Left lung (tissue), 14 donors: ENCODE measurements at places on chromosomes 16 and 17. TPM values are rescaled to one million over a fixed set of nuclear protein-coding genes. Genes with fewer than 3 reads are reported as not detected.

Gene AKAP10
- 33.7 TPM for polyA plus RNA-seq

Gene SHISA9
- polyA plus RNA-seq: 0.21 TPM

Gene MYH8
- polyA plus RNA-seq: not detected

Gene NPIPB4
- 160 TPM for polyA plus RNA-seq

Gene OTOP3
- polyA plus RNA-seq: not detected

Gene NOG
- polyA plus RNA-seq: 0.71 TPM

Gene SRR
- polyA plus RNA-seq: 27.0 TPM

Gene TNK1
- 5.9 TPM for polyA plus RNA-seq

Gene ITGAD
- 0.06 TPM for polyA plus RNA-seq

Gene JPH3
- polyA plus RNA-seq: 1.8 TPM

Gene B9D1
- 22.1 TPM for polyA plus RNA-seq

Gene GRIN2C
- 0.43 TPM for polyA plus RNA-seq

Gene CCL7
- polyA plus RNA-seq: not detected

Gene CFAP52
- polyA plus RNA-seq: 2.8 TPM

Gene CMTM3
- polyA plus RNA-seq: 80.3 TPM

Gene MIEF2
- polyA plus RNA-seq: 10.6 TPM

Gene NEUROD2
- 0.10 TPM for polyA plus RNA-seq

Gene MYH1
- polyA plus RNA-seq: not detected

Gene FA2H
- 4.1 TPM for polyA plus RNA-seq

Gene MRPS7
- 57.7 TPM for polyA plus RNA-seq

Gene TEKT1
- polyA plus RNA-seq: 2.6 TPM

Gene KRTAP2-2
- not detected for polyA plus RNA-seq

Gene IRX5
- 27.4 TPM for polyA plus RNA-seq

Gene C16orf74
- polyA plus RNA-seq: 17.5 TPM

Gene CRHR1
- polyA plus RNA-seq: not detected

Gene ASGR2
- polyA plus RNA-seq: 0.76 TPM

Gene KRTAP3-1
- not detected for polyA plus RNA-seq

Gene KCNH6
- 0.95 TPM for polyA plus RNA-seq

Gene GLYR1
- polyA plus RNA-seq: 65.2 TPM

Gene POLR2A
- polyA plus RNA-seq: 99.8 TPM

Gene C17orf113
- polyA plus RNA-seq: 4.5 TPM

Gene C17orf107
- polyA plus RNA-seq: 0.65 TPM

Gene MYLK3
- 0.59 TPM for polyA plus RNA-seq

Gene SCGB1C2
- polyA plus RNA-seq: not detected

Gene CCL11
- polyA plus RNA-seq: 0.20 TPM

Gene BAHCC1
- polyA plus RNA-seq: 28.5 TPM

Gene CLEC3A
- 0.22 TPM for polyA plus RNA-seq

Gene NUBP2
- polyA plus RNA-seq: 41.3 TPM

Gene PLA2G10
- 0.70 TPM for polyA plus RNA-seq

Gene ACSM3
- 75.9 TPM for polyA plus RNA-seq

Gene HEATR9
- not detected for polyA plus RNA-seq

Gene RAB37
- 10.6 TPM for polyA plus RNA-seq

Gene KRT33B
- polyA plus RNA-seq: not detected

Gene SLC22A31
- 2.3 TPM for polyA plus RNA-seq

Gene SLC6A2
- not detected for polyA plus RNA-seq

Gene MATCAP1
- 55.9 TPM for polyA plus RNA-seq

Gene GP2
- 0.24 TPM for polyA plus RNA-seq

Gene HOXB8
- polyA plus RNA-seq: 0.63 TPM

Gene COX6A2
- polyA plus RNA-seq: not detected

Gene LLGL2
- 39.9 TPM for polyA plus RNA-seq

Gene HSPB9
- polyA plus RNA-seq: 0.41 TPM

Gene EPOP
- polyA plus RNA-seq: 2.0 TPM

Gene RBFOX1
- 0.82 TPM for polyA plus RNA-seq

Gene DPEP2
- 2.8 TPM for polyA plus RNA-seq
